ENCODE measurements at places on chromosomes 4 and X.
A peak's percentile ranks its signal among the peaks of the same experiment; 100 is the strongest.

- DNase-seq: no peak
Observed at GRCh38 chrX:11111947-11112346, 815 bp downstream of the HCCS start.

DNA sequence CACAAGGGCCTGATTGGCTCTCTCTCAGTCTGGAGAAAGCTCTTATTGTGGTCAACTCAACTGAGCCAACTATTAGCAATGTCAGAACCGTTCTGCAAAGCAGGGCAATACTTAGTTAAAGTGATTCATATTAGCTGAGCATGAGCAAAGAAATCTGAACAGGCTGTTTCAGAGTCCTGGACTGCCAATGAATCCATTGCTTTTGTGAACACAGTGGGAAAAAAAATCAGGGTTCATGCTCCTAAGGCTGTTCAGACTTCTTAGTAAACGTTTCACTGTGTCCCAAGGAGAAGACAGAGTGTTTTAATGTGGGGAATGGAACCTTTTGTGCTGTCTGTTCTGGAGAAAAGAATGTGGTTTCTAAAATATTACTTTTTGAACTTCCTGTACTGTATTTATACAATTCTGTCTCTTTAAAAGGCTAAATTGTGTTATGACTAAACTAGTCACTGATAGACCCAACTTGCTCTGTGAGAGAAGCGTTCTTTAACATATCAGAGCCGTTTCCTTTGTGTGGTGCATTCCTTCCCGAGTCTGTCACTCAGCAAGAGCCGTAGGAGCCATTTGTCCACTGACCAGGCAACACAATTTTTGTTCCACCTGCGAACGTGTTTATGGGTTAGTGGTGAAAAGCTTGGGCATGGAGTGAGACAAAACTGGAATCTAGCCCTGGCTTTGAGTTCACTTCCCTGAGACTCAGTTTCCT, 366.1 kb downstream of the FBXO8 start:
- no peak for DNase-seq

DNA sequence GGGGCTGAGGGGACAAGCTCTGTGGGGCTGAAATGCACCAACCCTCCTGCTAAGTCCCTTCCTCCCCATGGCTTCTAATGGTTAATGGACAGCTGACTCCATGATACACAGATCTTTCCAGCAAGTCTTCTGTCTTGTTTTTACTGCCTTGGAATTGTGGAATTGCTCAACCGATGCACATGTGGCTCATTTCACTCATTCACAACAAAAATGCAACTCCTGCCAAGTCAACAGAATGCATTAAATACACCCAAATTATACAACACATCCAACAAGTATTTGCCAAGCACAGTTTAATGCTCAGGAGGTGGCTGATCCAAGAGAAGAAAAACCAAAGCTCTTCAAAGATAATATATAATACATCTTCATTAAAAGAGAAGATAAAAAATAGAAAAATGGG, 61.9 kb upstream of the PAGE4 start:
- DNase-seq: no peak

GRCh38 chr4:79178760-79179159, 147.1 kb downstream of the NAA11 start:
- no peak for DNase-seq

DNA sequence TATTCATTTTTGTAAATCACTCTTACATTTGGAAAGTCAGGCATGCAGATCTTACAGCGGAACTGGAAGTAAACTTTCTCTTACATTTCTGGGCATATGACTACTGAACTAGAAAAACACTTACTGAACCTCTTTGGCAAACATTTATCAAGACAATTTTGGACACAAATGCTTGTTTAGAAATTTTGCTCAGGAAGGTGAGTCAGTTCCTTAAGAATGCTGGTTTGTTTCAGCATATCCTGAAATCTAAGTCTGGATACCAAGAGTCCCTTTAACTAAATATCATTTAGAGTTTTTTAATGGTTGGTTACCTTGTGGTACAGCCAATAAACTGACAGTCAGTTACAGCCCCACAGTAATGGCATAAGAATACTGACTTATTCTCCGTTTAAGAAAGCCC, 15.0 kb downstream of the SHISA3 start:
- DNase-seq: no peak

- DNase-seq: peak; percentile 60
Observed at GRCh38 chr4:119300101-119300978, 21.6 kb downstream of the FABP2 start.

DNA sequence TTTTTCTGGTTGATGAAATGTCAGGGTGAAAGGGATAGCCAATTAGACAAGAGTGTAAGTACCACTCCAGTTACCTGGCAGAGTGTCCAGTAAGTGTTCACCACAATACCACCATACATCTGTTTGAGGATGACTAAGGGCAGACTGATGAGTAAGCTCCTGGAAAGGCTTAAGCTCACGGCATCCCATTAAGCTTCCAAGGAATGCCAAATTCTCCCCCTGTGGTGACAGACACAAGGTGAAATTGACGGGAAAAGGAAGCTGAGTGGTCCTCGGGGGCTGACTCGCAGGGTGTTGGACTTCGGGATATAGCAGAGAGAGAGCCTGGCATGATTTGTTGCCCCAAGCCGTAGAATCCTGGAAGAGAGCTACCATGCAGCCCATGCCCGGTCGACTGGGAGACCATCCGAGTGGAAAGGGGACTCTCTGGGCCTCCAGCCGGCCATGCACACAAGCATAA, 7.6 kb upstream of the BST1 start:
- DNase-seq: no peak
